ENCODE measurements at places on chromosomes 4 and X. TPM values are rescaled to one million over a fixed set of nuclear protein-coding genes. Genes with fewer than 3 reads are reported as not detected.

Gene ANAPC4
- 25.3 TPM for polyA plus RNA-seq

Gene ODAPH
- not detected for polyA plus RNA-seq

Gene SLC9B2
- polyA plus RNA-seq: 7.9 TPM

Gene SETD7
- 38.7 TPM for polyA plus RNA-seq

Gene PCDH19
- 0.13 TPM for polyA plus RNA-seq

Gene GPR173
- under 0.01 TPM for polyA plus RNA-seq

DNA sequence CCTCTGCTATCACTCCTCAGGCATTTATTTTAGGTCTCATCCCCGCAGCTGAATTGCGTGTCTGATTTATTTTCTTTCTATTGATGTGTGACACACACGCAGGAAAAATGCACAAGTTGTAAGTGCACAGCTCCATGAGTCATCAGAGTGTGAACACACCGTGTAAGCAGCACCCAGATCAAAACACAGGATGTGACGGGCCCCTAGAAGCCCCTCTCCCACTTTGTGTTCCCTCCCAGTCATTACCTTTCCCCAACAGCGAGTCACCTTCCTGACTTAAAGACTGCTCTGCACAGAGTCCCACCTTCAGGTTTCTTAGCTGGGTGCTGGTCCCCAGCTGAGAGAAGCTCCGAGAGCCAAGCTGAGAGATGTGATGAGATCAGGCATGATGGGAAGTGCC, 436.7 kb downstream of the MID1IP1 start:
- no peaks in the 10 kb centered on the region for H3K27me3 ChIP-seq
- H3K4me1 ChIP-seq: no peaks in the 10 kb centered on the region
- no peak overlapping the region for H3K27ac ChIP-seq
- no peak overlapping the region for H3K4me3 ChIP-seq
- DNase-seq: no peak
- H3K36me3 ChIP-seq: no peaks in the 10 kb centered on the region

DNA sequence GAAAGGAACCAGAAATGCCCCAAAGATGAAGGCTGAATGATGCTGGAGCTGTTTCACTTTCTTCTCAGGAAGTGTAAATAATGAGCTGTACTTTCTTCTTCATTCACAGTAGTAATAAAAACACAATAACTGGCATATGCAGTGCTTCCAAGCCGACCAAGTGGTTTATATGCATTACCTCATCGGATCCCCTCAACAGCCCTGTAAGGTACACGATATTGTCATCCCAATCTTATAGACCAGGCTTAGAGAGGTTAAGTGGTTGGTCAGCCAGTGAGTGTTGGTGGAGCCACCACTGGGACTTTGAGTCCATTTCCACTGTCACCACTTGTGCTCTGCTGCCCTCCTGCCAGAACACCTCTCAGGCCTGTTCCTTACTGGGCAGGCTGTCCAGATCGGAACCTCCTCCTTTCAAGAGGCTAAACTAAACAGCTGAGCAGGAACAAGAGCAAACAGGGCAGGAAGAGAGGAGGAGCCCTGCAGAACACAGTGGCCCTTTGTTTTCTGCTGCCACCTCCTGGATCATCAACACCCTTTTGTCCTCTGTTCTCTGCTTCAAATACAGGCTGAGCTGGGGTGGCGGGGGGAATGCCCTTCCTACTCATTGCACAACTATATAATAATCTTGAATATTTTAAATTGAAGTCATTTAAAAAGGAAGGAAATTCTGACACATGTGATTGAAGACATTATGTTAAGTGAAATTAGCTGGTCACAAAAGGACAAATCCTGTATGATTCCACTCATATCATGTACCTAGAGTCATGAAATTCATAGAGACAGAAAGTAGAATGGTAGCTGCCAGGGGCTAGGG, 112.5 kb upstream of the ATP6AP2 start:
- no peaks in the 10 kb centered on the region for H3K36me3 ChIP-seq
- no peak overlapping the region for H3K27ac ChIP-seq
- no peak for DNase-seq
- no peak overlapping the region for H3K4me3 ChIP-seq
- no peaks in the 10 kb centered on the region for H3K4me1 ChIP-seq
- no peaks in the 10 kb centered on the region for H3K27me3 ChIP-seq

- no peak for DNase-seq
- H3K36me3 ChIP-seq: peaks cover 2% of the 10 kb centered on the region
- H3K4me1 ChIP-seq: no peaks in the 10 kb centered on the region
- H3K4me3 ChIP-seq: no peak overlapping the region
- H3K27ac ChIP-seq: no peak overlapping the region
- H3K27me3 ChIP-seq: no peaks in the 10 kb centered on the region
Observed at GRCh38 chr4:113336556-113336955, 287.1 kb downstream of the ANK2 start.

- H3K27me3 ChIP-seq: no peaks in the 10 kb centered on the region
- no peak overlapping the region for H3K27ac ChIP-seq
- no peak overlapping the region for H3K4me3 ChIP-seq
- no peak for DNase-seq
- no peaks in the 10 kb centered on the region for H3K36me3 ChIP-seq
Observed at GRCh38 chr4:182684796-182685195, 232.4 kb downstream of the DCTD start.

GRCh38 chr4:37561196-37561802, 124.9 kb downstream of the RELL1 start:
- no peaks in the 10 kb centered on the region for H3K4me1 ChIP-seq
- H3K27me3 ChIP-seq: no peaks in the 10 kb centered on the region
- H3K4me3 ChIP-seq: no peak overlapping the region

DNA sequence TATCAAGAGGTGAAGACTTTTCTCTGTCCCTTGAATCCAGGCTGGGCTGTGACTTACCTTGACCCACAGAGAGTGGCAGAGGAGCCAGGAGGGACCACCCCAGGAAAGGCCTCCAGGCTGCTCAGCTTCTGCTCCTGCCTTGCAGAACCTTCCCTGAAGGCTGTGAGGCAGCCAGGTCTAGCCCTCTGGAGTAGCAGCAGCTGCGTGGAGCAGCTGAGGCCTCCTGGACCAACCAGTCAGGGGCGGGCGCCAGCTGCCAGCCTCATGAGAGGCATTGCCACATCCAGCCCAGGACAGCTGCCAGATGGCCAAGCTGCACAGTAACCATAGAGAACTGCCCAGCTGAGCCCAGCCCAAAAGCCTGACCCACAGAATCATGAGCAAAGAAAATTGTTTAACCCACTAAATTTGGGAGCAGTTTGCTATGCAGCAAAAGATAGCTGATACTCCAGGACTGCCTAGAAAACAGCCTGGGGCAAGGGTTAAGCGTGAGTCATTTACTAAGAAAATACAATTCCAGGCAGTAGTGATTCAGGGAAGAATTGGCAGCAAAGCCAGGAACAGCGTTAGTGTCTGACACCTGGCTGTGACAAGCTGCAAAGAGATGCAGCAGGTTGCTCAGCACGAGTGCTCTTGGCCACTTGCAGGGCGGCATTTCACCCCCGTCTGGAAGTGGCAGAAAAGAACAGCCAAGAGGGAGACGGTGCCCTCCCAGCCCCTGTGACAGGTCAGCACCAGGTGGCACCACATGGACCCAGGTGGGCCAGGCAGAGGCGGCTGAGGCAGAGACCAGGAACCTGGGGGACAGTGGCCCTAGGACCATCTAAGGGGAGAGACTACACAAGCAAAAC, 14.7 kb upstream of the PDE6B start:
- no peaks in the 10 kb centered on the region for H3K36me3 ChIP-seq
- no peak overlapping the region for H3K4me3 ChIP-seq
- H3K27me3 ChIP-seq: no peaks in the 10 kb centered on the region
- peak; percentile 62 for DNase-seq
- no peak overlapping the region for H3K27ac ChIP-seq

GRCh38 chr4:54172156-54172555, 56.9 kb upstream of the PDGFRA start:
- no peak for DNase-seq
- no peak overlapping the region for H3K4me3 ChIP-seq
- no peak overlapping the region for H3K27ac ChIP-seq
- no peaks in the 10 kb centered on the region for H3K36me3 ChIP-seq
- H3K4me1 ChIP-seq: no peaks in the 10 kb centered on the region

- H3K4me1 ChIP-seq: peaks cover 18% of the 10 kb centered on the region
- no peaks in the 10 kb centered on the region for H3K27me3 ChIP-seq
- H3K4me3 ChIP-seq: no peak overlapping the region
- no peak for DNase-seq
Observed at GRCh38 chr4:76203541-76203940, 10.1 kb downstream of the SCARB2 start.

- H3K4me1 ChIP-seq: no peaks in the 10 kb centered on the region
- H3K4me3 ChIP-seq: no peak overlapping the region
- no peaks in the 10 kb centered on the region for H3K27me3 ChIP-seq
- H3K27ac ChIP-seq: no peak overlapping the region
- DNase-seq: no peak
- H3K36me3 ChIP-seq: no peaks in the 10 kb centered on the region
Observed at GRCh38 chrX:65837875-65838549, 170.6 kb downstream of the MSN start.

DNA sequence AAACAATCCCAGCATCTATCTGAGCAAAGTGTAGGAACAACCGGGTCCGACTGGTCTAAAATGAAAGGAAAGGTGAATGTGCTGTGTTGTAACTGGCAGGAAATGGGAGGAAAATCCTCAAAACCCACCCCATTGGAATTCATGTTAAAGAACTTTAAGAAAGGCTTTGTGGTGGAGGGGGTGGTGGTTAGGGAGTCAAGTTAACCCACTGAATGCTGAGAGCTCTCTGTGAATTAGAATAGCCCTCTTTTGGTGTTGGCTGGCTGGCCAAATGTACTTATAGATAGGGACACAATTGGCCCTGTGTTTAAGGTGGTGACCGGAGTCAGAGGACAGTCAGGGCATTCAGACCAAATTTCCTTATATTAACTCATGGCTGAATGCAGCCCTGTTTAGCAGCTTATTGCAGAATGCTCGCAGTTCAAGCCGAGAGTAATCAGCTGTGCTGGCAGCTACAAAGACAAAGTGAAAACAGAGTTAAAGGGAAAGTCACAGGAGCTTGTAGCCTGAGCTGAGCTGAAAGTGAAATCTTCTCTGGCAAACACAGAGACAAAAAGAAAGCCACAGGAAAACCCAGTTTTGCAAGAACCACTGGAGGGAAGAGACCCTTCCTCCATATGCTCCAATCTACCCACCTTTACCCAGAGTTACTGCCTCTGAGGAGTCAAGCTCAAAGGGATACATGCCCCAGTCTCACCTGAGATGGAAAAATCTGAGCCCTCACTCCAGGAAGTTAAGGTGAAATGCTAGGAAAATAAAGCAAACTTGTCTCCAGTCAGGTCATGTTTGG, 38.5 kb upstream of the UGT2B7 start:
- no peak overlapping the region for H3K4me3 ChIP-seq
- no peak for DNase-seq
- no peaks in the 10 kb centered on the region for H3K36me3 ChIP-seq
- H3K27ac ChIP-seq: no peak overlapping the region

Measured in aorta (tissue), 5 donors.